ENCODE measurements at places on chromosomes 11 and 22.

- DNase-seq, result no peak
These were observed 120.6 kb upstream of the LMO1 start for GRCh38 chr11:8384199-8384821.

GRCh38 chr22:46871826-46872225 is 109.4 kb downstream of the TBC1D22A start:
- no peak for DNase-seq

GRCh38 chr11:80024119-80024518 is 583.3 kb upstream of the TENM4 start:
- DNase-seq, result no peak

GRCh38 chr11:12518606-12519385 is 141.4 kb downstream of the PARVA start:
- DNase-seq, result no peak

DNA sequence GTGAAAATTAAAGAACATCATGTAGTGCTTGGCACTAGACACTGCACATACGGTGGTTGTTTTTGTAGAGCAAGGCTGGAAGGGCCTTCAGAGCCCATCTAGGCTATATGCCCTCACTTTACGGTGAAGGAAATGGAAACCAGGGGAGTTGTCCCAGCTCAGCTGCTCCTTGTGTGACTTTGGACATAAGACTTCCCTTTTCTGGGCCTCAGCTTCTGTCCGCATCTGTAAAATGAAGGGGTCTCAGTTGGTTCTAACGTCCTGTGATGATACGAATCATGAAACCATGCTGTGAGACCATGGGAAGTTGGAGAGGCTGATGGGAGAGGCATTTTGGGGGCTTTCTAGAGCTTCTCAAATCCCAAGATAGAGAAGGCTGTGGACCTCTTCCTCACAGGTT is 4.7 kb downstream of the KCNE3 start:
- no peak for DNase-seq

- DNase-seq, result no peak
These were observed 124.3 kb upstream of the OR9Q1 start for GRCh38 chr11:57899378-57899777.

DNA sequence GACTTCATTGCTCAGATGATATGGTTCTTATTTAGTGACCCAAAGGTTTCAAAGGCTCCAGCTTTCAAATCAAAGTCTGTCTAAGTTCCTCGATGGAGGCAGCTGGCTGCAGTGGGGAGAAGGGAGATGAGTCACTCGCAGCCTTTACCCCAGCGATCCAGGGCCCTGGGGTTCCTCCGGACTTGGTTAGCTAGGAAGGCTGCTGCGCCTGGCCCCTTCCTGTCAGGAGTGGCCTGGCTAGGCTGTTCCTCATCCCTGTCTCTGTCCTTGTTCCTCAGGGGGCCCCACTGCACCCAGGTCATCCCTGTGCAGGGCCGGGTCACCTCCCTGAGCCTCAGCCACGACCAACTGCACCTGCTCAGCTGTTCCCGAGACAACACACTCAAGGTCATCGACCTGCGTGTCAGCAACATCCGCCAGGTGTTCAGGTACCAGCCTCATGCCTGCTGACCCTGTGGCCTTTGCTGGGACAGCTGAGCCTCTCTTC is 13.9 kb downstream of the ATG16L2 start:
- no peak for DNase-seq

DNA sequence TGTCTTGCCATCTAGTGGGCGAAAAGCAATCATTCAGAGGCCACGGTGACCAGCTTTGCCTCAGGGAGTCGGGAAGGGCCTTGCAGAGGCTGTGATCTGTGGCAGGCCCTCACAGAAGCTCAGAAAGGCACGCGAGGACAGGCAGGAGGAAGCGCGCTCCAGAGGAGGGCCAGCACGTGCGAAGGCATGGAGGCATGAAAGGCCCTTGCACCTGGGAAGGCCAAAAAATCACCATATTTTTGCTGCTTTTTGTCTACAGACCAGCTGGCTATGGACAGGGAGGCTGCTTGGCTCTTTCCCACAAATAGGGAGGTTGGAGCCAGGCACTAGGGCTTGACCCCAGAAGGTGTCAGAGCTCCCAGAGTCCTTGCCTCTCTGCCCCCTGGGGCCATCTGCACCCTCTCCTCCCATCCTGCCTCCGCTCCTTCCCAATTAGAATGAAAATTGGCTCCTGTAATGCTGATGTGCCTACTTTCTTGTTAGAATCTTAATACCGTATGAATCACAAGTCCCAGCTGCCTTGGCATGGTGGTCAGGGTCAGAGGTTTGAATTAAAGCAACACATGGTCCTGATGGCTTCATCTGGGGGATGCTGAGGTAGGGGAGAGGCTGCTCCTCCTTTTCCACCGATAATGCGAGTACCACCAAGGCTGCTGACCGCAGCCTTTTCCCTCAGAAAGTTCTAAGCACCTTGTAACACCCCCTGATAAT is 69.1 kb downstream of the FEZ1 start:
- DNase-seq, result no peak

GRCh38 chr11:79488286-79488685 is 47.5 kb upstream of the TENM4 start:
- no peak for DNase-seq

- no peak for DNase-seq
These were observed 831.4 kb downstream of the DLG2 start for GRCh38 chr11:84795698-84796097.

DNA sequence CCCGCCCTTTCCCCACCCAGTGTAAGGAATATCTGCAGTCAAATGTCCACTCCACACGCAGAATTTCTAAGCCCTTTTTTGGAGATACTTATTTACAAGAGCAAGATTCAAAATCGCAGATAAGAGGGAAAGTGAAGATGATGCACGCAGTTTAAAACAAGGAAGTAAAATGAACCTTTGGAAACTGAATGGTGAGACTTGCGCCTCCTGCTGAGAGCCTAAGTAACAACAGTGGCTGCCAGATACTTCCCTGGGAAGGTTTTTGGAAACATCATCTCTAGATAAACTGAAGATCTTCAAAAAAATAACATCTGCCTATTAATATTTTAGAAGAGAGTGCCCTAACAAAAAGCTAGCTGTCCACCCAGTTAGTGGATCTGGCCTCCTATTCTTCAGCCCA is 963.1 kb upstream of the FAT3 start:
- DNase-seq, result no peak

GRCh38 chr11:46588915-46589314 is 4.9 kb downstream of the AMBRA1 start:
- DNase-seq, result no peak

DNA sequence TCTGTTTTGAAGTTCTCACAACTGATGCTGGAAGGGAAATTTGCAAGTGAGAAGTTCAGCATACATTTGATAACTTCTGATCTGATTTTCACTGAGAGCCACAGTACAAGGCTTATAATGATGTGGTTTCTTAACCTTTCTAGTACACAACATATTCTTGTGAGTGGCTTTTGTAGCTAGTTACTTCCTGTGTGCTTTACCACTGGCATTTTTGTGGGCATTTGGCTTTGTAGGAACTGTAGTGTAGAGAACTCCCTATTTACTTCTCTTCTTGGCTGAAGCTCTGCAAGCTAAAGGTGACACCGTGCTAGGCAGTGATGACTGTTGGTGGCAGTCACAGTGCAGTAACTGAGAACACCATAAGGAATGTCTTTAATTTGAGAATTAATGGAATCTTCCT is 14.9 kb downstream of the USP47 start:
- DNase-seq, result no peak

- peak; percentile 59 for DNase-seq
These were observed 26.6 kb upstream of the IL17RA start for GRCh38 chr22:17057959-17058814.

GRCh38 chr11:132358573-132358953 is 988.1 kb downstream of the NTM start:
- no peak for DNase-seq

DNA sequence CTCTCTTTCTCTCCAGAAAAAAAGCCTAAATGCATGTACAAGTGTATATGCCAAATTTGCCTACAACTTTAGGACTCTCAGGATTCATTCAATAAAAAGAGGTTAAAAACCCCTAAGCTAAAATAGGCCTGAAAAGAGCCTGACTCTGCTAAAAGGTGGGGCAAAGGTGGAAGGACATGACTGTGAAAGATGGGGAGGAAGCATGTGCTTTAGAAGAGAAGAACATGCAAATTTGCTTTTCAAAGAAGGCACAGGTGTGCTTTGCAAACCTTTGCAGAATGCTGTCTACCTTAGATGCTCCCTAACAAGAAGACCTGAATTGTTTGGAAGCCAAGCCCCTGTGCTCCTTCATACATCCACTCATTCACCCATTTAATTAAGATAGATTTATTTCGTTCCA is 87.4 kb downstream of the GRIA4 start:
- no peak for DNase-seq

- DNase-seq, result peak; percentile 88
These were observed 16.2 kb downstream of the EIF4G2 start for GRCh38 chr11:10792385-10793068.

DNA sequence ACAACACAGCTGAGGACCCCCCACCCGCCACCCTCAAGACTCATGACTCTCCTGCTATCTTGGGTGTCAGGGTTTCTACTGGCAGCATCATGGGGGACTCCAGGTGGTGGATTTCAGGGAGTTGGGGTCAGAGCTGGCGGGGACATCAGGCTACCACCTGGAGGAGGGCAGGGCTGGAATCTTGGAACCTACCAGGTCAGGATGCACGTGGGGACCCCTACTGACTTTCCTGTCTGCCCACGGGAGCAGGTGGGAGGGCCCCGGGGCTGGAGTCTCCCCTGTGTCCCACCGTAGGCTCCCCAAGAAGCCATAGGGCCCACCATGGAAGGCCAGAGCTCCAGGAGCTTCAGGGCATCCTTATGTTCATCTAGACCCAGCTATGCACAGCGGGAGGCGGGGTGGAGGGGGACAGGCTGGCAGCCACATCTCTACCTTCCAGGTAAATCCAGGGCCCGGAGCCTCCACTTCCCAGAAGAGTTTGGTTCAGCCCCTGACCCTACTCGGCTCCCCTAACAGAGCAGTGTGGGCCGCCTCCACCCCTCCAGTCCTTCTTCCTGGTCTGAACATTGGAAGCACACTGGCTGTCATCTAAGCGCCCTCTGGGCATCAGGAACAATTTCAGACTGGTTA is 10.0 kb downstream of the SLC37A2 start:
- DNase-seq, result no peak

- no peak for DNase-seq
These were observed 10.1 kb downstream of the C11orf91 start for GRCh38 chr11:33690290-33691065.

- DNase-seq, result no peak
These were observed 39.4 kb downstream of the BLID start for GRCh38 chr11:122076512-122077120.

DNA sequence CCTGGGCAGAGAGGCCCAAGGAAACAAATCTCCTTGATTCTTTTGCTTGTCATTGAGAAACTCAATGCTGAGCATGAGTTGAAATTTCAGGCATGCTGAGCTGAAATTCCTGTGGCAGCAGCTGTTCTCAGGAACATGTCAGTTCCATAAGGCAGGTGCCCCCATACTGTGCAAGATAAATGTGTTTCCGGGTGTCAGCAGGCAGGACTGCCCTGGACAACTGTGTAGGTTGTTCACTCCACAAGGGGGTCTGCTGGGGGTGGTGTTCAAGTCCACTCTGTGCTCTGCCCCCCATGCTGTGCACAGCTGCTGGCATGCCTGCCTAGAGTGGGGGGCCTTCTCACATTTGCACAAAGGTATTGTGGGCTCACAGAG is 133.7 kb downstream of the CTTN start:
- DNase-seq, result no peak

DNA sequence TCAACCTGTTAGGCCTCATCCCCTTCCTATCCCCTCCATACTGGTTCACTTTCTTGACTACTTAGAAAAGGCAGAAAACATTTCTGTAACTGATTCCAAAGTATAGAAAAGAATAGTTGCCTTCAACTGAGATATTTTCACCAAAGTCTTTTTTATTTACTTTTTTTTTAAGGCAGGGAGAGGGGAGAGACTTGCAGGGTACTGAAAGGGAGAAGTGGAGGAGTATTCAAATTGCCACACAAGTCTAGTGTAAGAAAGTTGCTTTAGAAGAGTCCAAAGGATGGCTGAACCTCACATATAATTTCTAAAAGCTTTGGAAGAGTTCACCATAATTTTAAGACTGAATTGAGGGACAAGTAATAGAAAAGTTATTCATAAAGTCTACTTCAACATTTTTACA is 6.3 kb downstream of the PHF21A start:
- no peak for DNase-seq

- no peak for DNase-seq
These were observed 8.4 kb upstream of the ALG8 start for GRCh38 chr11:78147807-78148206.

DNA sequence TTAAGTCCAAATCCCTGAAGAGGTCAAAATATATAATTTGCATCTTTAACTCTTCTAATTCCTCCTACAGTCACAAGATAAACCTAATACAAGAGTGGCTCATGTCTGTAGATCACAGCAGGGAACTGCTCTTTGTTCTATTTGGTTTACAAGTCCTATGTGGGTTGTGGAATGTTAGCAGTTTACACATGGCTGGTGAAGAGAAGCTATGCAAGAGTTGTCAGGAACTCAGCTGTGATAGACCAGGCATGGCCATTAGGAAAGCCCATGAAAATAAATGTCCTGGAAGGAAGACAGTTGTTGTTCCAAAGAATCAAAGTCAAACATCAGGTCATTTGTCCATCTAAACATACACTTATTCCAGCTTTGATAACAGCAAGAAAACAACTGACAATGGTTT is 312.4 kb upstream of the PITPNB start:
- DNase-seq, result no peak

DNA sequence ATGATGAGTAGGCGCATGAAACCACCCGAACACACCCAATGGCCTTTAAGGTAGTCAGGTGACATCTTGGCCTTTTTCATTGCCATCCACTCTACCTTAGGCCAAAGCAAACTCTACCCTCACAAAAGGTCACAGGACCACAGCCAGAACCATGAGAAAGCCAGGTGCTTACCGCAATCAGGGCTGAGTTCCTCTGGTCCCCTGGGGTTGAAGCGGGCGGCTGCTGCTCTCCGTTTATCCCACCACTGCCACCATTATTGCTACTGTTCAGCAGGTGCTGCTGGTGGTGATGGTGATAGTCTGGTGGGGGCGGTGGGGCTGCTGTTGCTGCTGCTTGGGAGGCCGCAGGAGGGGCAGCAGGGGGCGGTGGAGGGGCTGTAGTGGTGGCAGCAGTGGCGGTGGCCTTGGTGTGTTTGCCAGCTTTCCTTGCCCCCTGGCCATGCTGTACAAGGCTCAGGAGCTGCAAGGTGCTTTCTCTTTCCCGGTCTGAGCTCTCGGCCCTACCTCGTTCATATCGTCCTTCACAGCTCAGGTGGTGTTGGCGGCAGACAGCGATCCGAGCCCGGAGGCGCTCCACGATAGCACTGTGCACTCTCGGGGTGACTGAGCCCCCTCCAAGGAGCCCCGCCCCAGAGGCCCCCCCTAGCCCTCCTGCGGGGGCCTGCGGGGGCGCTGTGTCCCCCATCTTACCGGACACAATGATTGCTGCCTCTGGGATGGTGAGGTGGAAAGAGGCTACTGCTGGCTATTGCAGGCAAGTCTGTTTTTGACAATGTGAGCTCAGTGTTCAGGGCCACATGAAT is 1.6 kb downstream of the MAML2 start:
- DNase-seq, result peak; percentile 61

Data from stimulated activated CD4-positive, alpha-beta T cell treated with anti-CD3 and anti-CD28 coated beads, Interleukin-2, amount 100 ng/mL, for 24 hours (primary cell).